ENCODE measurements at places on chromosomes 13 and 19. TPM values are rescaled to one million over a fixed set of nuclear protein-coding genes. Genes with fewer than 3 reads are reported as not detected.
A peak's percentile ranks its signal among the peaks of the same experiment; 100 is the strongest.

DNA sequence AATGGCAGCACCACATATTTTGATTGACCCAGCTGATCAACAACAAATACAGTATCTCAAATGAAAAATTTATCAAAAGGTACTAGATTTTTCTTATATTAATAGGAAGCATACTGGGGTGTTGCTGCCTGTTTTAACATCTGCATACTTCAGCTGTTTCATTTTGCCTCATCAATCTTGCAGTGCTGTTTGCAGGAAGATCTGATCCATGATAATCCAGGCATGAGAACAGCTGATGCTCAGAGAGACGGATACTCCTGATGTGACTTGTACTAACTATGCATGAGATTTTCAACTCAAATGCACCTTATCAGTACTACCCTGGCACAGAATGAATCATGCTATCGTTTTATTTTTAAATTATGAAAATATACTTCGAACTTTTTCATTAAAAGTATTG lies 2136.8 kb downstream of the PCDH9 start:
- no peak for DNase-seq

DNA sequence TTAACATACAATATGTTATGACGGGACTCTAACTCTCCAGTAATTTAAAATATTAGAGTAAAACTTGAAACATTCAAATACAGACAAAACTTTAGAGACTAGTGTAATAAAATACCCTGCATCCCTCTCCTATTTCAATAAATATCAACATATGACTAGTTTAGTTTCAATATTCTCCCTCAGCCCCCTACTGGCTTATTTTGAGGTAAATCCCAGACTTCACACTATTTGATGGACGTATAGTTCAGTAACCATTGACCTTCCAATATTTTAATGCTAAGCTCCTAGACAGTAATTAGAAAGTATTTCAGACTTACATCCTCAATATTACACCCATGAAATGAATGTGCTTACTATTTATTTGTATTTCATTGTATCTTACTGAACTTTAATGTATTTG lies 180.7 kb upstream of the STARD13 start:
- no peak for DNase-seq

- DNase-seq = no peak
Measured at GRCh38 chr13:77800219-77800618, 102.7 kb downstream of the SLAIN1 start.

- DNase-seq = peak; percentile 79
Measured at GRCh38 chr13:109785141-109785891, 1.1 kb downstream of the IRS2 start.

DNA sequence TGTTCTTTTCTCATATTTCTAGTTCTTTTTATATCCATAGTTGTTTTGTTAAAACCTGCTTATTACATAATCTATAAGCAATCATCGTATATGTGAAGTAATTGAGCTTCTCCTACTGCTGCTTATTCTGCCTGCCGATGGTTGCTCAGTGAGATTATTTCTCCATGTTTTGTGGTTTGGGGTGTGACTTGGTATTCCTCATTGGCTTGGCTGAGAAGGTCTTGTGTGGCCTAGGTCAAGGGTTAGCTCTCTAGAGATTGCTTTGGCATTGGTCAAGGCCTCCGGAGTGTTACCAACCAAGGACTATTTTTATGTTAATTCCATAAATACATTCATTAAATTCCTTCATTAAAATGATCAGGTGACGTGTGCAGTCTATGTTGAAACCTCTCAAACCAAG lies 302.8 kb downstream of the MYO16 start:
- no peak for DNase-seq

- DNase-seq = no peak
Measured at GRCh38 chr13:30779016-30779415, 43.7 kb downstream of the ALOX5AP start.

GRCh38 chr19:48095612-48096175 lies 14.9 kb downstream of the PLA2G4C start:
- DNase-seq = no peak

DNA sequence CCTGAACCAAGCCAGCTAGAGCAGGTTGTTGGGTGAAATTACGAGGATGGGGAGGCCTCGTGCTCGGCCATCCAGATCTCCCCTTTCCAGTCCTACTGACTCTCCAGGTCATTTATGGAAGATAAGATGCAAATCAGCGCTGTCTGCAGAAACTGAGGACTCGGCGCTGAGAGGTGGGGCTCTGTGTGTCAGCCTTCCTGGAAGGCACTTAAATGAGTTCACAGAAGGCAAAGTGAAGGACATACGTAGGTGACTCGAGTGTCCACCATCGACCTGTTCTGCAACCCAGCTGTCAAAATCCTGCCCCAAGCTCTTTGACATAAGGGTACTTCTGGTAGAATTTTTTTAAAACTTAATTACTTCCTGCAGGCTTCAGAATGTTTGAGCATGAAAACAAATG lies 86.4 kb downstream of the RAB20 start:
- no peak for DNase-seq

GRCh38 chr13:66617786-66618185 lies 612.4 kb downstream of the PCDH9 start:
- no peak for DNase-seq

MPND gene
- polyA plus RNA-seq = 45.1 TPM

ZNF99 gene
- not detected for polyA plus RNA-seq

PRTN3 gene
- polyA plus RNA-seq = not detected
